ENCODE measurements at places on chromosomes 12 and 14.

DNA sequence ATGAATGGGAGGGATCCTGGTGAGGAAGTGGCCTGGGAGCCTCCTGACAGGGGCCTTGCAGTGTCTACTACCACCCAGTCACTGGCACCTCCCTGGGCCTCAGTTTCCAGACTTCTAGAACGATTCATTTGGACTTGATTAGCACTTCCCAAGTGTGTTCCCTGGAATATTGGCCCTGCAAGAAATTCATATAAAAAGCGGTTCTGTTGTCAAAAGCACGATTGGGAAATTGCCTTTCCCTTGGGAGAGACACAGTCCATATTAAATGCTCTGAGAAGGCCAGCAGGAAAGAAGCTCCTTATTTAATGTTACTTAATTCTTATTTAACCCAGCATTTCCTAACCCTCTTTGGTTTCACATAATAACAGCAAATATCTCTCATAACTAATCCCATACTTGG lies 61.9 kb downstream of the DRAM1 start:
- no peak for DNase-seq

DNA sequence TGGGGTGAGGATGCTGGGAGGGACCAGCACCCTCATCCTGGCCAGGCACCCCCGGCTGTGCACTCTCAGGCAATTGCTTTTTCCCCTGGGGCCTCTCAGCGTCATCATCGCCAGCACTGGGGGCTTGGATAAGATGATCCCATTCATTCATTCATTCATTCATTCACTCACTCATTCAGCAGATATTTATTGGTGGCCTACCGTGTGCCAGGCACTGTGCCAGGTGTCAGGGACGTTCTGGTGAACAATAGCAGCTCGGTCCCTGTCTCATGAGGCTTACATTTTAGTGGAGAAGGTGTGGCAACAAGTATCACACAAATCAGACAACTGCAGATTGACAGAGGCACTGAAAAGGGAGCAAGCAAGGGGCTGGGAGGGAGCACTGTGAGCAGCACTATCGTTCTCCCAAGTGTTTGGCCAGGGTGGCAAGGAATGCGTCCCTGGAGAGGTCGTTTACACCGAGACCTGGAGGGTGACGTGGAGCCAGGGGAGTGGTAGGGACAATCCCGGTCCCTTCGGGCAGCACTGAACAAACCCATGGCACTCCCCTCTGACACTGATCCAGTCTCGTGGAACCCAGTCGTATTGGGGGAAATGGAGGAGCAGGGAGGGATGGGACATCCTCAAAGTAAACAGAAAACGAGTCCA lies 124.1 kb downstream of the PAPOLA start:
- DNase-seq: no peak

DNA sequence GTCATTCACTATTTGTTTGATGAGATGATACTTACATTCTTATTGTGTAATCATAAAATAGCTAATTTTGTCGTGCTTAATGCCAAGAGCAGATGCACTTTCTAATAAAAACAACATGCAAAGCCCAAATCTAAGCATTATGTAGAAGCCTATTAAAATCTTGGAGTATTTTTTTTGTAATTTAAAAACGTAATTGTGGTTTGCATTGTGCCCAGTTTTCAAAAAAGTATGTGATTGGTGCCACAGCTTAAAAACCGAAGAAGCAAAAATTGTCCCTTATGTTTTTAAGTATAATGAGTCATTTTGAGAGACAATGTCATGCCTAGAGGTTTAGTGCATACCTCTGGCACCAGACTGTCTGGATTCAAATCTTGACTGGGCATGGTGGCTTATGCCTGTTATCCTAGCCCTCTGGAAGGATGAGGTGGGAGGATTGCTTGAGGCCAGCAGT lies 464.8 kb upstream of the RGS6 start:
- DNase-seq: no peak

GRCh38 chr14:60639674-60640073 lies 9.6 kb downstream of the SIX1 start:
- no peak for DNase-seq

- no peak for DNase-seq
Observed at GRCh38 chr14:71583705-71584104, 348.5 kb upstream of the RGS6 start.

GRCh38 chr12:69469854-69470188 lies 367 bp upstream of the FRS2 start:
- no peak for DNase-seq

GRCh38 chr12:9588749-9589148 lies 19.0 kb downstream of the KLRB1 start:
- no peak for DNase-seq

GRCh38 chr12:3200032-3200617 lies 122.9 kb downstream of the TSPAN9 start:
- DNase-seq: no peak

GRCh38 chr14:99575043-99576023 lies 28.7 kb downstream of the CCDC85C start:
- no peak for DNase-seq

DNA sequence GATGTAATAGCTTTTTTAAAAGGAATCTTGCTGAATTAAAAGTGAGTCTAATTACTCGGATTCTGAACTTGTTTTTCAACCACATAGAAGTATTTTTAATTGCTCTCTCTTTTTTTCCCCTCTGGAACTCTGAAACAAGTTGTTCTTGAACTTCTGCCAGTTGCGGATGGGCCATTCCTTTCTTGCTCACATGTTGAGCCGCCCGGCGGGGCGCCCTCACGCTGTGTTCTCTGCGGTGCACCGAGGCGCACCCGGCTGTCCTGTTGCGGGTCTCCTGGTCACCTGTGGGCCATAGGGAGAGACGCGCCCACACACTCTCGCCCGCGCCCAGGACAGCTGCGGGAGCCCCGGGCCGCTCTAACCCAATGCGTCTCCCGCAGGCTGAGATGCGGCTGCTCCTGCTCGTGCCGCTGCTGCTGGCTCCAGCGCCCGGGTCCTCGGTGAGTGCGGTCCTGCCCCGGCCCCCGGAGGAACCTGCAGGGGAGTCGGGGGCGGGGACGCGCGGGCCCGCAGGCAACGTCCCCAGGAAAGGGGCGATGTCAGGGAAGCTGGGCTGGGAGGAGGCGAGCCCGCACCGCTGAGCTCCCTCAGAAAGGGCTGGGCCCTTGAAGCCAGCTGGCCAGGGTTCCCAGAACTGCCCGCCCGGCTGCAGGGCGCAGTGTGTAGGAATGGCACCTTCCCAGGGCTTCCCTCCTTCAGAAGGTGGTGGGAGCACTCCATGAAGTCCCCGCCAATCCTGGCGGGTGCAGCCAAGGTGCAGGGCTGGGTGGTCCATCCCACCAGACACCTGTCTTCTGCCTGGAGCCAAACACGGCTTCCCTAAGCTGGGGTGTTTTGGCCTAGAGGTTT lies 2.3 kb downstream of the PAPLN start:
- DNase-seq: no peak

DNA sequence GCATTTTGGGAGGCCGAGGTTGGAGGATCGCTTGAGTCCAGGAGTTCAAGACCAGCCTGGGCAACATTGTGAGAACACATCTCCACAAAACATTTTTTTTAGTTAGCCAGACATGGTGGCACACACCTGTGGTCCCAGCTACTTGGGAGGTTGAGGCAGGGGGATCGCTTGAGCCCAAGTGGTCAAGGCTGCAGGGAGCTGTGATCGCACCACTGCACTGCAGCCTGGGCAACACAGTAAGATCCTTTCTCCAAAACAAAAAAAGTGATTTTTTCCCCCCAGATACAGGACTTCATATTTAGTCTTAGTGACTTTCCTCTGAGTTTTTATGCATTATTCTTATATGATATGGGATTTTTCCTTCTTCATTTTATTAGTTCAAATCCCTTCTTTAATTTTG lies 20.2 kb downstream of the OXA1L start:
- no peak for DNase-seq

GRCh38 chr12:55041345-55042055 lies 21.7 kb downstream of the NEUROD4 start:
- no peak for DNase-seq

GRCh38 chr14:57576498-57576897 lies 82.8 kb upstream of the CCDC198 start:
- no peak for DNase-seq

Data from stimulated activated naive B cell treated with anti-CD40 and anti-IgM and Interleukin-4, amounts not matched to agents 10 μg/mL and 1 μg/mL and 100 μg/mL, for 72 hours (primary cell).